Glutamatergic neuron (in vitro differentiated cells): ENCODE measurements at places on chromosomes 3 and 15. TPM values are rescaled to one million over a fixed set of nuclear protein-coding genes. Genes with fewer than 3 reads are reported as not detected.

The SH2D7 gene
- total RNA-seq, result not detected

The C3orf85 gene
- not detected for total RNA-seq

The CRTC3 gene
- total RNA-seq, result 50.1 TPM

The KNL1 gene
- total RNA-seq, result 4.0 TPM

GRCh38 chr3:131795390-131796090 is 239.3 kb downstream of the CPNE4 start:
- no peak for DNase-seq

- no peak for DNase-seq
These were observed 284.2 kb downstream of the SI start for GRCh38 chr3:164794099-164794498.

DNA sequence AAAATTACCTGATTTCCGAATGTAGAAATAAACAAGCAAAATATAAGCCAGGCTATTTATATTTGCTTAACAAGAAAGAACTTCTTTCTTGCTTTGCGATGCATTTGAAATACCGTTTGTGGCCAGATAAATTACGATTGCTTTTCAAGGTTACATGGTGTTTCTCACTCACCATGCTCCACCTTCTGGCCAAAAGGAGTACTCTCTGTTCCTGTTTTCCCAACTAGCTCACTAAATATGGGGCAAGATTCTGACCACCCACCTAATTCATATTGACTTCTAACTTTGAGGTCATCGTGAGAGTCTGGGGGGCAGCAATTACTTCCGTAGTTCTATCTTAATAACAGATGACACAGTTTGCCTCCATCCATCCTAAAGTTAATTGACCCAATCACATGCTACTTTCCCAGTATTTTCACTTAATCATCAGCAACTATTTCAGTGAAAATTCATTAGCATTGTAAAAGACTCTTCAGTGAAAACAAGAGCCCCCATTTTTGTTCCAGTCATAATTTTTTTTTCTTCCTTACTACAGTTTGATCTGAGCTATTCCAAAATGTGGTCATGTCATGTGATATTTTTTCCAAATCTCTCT is 25.9 kb downstream of the ACP3 start:
- DNase-seq, result no peak

DNA sequence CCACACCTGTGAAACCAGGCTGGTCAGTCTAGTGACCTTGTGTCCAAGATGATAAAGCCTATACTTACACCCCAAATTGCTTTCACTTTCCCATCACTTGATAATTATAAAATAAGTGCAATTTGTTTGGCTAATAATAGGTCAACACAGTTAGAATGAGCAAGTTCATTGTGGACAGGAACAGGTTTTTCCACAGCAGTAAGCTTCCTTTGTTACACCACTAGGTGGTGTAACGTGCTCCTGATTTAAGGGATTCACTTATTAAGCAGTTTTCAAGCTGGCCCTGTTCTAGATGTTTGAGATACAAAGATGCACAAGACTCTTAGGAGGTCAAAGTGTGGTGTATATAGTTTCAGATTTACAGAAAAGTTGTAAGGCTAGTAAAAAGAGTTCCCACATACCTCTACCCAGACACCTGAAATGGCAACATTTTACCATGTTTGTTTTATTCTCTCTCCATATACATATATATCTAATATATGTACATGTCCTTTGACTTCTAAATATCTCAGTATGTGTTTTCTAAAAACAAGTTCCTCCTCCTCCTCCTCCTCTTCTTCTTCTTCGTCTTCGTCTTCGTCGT is 6.8 kb upstream of the MFSD1 start:
- no peak for DNase-seq

GRCh38 chr15:46442901-46443590 is 808.2 kb downstream of the SQOR start:
- DNase-seq, result no peak

- DNase-seq, result no peak
These were observed 69.3 kb downstream of the LRIG1 start for GRCh38 chr3:66431494-66431893.

GRCh38 chr3:15428539-15428938 is 1.1 kb downstream of the EAF1 start:
- DNase-seq, result no peak
